Transverse colon (tissue), 4 donors: ENCODE measurements at places on chromosomes 12 and 14. TPM values are rescaled to one million over a fixed set of nuclear protein-coding genes. Genes with fewer than 3 reads are reported as not detected.

- DNase-seq, result peak; percentile 31
These were observed 106.7 kb upstream of the SFSWAP start for GRCh38 chr12:131603939-131604795.

GRCh38 chr14:72948481-72949138 is 22.3 kb downstream of the DCAF4 start:
- peak; percentile 68 for DNase-seq

DNA sequence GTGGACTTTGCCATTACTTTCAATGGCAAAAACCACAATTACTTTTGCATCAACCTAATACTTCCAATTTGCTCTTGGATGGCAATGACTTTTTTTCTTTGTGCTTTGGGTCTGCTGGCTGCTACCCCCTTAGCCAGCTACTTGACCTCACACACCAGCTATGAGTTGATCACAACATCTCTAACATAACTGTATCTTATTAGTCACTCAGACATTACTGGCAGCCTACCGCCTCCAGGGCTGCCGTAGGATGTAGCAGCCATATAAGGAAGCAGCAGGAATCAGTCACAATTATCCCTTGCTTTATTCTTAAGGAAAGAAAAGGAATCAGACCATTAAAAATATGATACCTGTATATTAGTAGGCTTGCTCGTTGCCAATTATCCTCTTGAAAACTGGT is 260.5 kb downstream of the ADAMTS20 start:
- no peak for DNase-seq

GRCh38 chr12:26122061-26122680 is 2.7 kb downstream of the BHLHE41 start:
- no peak for DNase-seq

DNA sequence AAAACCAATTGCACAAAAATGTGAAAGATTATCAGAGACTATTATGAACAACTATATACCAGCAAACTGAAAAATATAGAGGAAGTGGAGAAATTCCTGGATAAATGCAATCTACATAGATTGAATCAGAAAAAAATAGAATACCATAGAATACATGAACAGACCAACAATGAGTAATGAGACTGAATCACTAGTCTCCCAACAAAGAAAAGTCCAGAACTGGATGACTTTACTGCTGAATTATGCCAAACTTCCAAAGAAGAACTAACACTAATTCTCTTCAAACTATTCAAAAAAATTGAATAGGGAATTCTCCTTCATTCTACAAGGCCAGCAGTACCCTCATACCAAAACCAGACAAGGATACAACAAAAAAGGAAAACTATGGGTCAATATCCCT is 60.6 kb downstream of the GUCY2C start:
- no peak for DNase-seq

DNA sequence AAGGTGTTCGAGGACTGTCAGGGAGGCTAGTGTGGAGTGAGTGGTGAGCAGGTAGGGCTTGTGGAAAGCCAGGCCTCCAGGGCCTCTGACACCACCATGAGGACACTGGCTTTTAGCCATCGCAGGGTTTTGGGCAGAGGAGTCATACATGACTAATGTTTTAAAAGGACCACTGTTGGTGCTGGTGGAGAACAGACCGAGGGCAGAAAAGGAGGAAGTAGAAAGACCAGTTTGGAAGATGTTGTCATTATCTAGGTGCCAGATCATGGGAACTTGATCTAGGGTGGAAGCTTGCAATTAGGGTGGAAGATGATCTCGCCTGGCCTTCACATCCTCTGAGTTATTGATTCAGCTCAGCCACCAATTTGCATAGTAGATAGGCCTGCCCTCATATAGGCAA is 144.2 kb downstream of the C12orf75 start:
- DNase-seq, result no peak

DNA sequence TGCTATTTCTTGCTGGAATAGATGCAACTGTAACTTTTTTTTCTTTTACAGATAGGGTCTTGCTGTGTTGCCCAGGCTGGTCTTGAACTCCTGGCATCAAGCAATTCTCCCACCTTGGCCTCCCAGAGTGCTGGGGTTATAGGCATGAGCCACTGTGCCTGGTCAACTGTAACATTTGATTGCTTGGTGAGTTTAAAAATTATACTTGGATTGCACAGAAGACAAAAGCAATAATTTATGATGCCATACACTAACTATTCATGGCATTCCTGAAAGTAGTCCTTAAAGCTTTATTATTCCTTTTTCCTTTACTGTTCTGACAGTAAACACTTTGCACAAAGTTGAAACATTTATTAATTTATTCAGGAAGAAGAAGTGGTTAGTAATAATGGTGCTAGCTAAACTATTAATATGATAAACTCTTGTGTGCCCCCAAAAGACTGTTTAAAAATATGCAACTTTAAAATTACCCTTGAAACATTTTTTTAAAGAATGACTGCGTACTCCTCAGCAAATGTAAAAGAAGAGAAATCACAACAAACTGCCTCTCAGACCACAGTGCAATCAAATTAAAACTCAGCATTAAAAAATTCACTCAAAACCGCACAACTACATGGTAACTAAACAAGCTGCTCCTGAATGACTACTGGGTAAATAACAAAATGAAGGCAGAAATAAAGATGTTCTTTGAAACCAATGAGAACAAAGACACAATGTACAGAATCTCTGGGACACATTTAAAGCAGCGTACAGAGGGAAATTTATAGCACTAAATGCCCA is 8.3 kb downstream of the PTPRB start:
- no peak for DNase-seq

DNA sequence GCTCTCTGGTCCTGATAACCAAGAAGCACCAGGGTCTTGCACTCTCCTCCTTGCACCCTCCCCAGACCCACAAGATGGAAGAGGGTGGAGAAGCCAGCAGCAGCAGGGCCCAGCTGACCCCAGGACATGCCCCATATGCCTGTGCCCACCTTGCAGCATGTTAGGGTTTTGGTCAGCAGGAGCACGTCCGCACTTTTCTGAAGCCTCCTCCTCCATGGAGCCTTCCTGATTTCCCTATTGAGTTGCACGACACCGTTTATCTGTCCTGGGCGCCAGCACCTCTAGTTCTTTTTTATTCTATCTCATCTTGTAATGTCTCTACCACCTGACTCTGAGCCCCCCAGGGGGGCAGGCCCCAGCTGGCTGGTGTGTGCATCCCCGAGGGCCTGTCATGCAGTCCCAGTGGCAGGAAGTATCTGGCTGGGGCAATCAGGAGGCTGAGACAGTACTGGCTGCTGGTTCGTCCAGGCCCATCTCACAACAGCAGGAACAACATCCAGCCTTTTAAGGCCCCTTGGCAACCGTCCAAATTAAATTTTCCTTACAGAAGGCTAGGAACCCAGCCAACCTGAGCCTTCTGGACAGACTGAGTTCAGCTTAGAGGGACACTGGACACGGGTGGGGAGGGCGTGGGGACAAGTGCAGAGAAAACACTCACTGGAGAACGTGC is 39.6 kb downstream of the CCDC85C start:
- no peak for DNase-seq

DNA sequence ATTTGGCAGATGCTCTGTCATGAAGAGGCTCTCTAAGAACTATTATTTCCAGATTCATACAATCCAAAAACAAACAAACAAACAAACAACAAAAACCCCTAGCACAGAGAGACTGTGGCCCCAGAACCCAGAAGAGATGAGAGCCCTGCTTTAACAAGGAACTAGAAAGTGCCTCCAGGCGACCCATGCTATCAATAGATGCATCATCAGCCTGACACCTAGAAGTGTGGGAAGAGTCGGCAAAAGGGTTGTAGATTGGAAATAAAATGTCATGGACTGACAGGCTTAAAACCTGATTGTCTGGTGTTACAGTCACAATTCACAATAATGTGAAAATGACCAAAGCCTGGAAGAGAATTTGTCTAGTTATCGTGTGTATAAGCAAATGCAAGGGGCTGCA is 50.6 kb upstream of the FLRT2 start:
- no peak for DNase-seq

GRCh38 chr14:67370830-67371229 is 10.7 kb downstream of the EIF2S1 start:
- DNase-seq, result no peak

Gene GATC
- 20.5 TPM for total RNA-seq

Gene ALX1
- total RNA-seq, result not detected

Gene CIDEB
- 6.7 TPM for total RNA-seq

Gene ANG
- total RNA-seq, result 37.1 TPM

Gene EMC9
- total RNA-seq, result 15.4 TPM

Gene RNU4-1
- total RNA-seq, result under 0.01 TPM

Gene PTPN21
- 28.3 TPM for total RNA-seq

Gene DPPA3
- total RNA-seq, result not detected

Gene DNAI7
- not detected for total RNA-seq

Gene C12orf54
- not detected for total RNA-seq

Gene KCNC2
- total RNA-seq, result not detected

Gene TAS2R14
- total RNA-seq, result not detected
